Stimulated activated CD4-positive, alpha-beta T cell treated with anti-CD3 and anti-CD28 coated beads, Interleukin-15, amount 100 ng/mL, for 48 hours (primary cell): ENCODE measurements at places on chromosomes 1 and 21.

- no peak for DNase-seq
Observed at GRCh38 chr21:41634858-41635257, 126.9 kb upstream of the TMPRSS2 start.

GRCh38 chr1:61295818-61296537, 213.6 kb downstream of the NFIA start:
- DNase-seq = no peak

- DNase-seq = no peak
Observed at GRCh38 chr1:220967911-220968310, 88.7 kb downstream of the HLX start.

- no peak for DNase-seq
Observed at GRCh38 chr1:38929476-38929875, 12.2 kb downstream of the RHBDL2 start.

GRCh38 chr1:227369102-227369760, 50.9 kb upstream of the CDC42BPA start:
- DNase-seq = no peak

GRCh38 chr1:18883636-18884418, 18.5 kb downstream of the ALDH4A1 start:
- peak; percentile 65 for DNase-seq

GRCh38 chr1:22420455-22421053, 31.1 kb upstream of the ZBTB40 start:
- DNase-seq = peak; percentile 32

DNA sequence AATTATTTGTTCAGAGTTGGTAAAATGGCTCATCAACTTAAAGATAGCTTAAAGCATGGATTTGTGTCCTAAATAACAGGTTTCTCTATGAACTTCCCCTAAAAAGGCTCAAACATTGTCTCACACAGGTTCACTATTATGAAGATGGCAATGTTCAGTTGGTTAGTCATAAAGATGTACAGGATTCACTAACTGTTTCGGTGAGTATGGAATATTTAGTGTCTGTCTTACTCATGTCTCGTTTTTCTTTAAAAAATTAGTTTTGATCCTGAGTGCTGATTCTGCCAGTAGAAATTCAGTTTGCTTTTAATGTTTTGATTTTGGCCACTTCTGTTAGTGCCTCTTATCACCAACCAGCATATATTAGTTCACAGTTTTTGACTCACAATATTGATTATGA, 7.5 kb upstream of the MOV10 start:
- no peak for DNase-seq

DNA sequence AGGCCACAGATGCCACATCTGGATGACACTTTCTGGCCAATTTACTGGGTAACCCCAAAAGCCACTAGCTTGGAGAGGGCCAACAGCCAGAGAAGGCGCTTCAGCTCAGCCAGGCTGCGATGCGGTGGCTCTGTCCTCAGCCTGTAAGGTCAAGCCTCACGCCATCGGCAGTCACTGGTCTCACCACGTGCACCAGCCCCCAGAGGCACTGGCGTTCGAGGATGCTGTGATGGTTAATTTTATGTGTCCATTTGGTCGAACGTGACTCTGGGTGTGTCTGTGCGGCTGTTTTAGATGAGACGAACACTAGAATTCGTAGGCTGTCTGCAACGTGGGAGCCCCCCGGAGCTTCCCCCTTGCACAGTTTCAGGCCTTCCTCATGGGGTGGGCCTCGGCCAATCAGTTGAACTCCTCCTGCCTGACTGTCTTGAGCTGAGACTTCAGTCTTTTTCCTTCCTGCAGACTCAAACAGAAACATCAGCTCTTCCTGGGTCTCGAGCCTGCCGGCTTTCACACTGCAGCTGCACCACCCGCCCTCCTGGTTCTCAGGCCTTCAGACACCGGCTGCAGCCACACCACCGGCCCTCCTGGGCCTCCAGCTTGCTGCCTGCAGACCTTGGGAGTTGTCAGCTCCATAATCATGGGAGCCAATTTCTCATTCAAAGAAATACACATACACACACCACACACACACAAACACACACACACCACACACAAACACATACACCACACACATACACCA, 41.6 kb upstream of the SLC45A1 start:
- DNase-seq = no peak

- DNase-seq = no peak
Observed at GRCh38 chr1:43043695-43044094, 85.0 kb upstream of the SLC2A1 start.

GRCh38 chr1:40748841-40749718, 34.5 kb upstream of the KCNQ4 start:
- no peak for DNase-seq

DNA sequence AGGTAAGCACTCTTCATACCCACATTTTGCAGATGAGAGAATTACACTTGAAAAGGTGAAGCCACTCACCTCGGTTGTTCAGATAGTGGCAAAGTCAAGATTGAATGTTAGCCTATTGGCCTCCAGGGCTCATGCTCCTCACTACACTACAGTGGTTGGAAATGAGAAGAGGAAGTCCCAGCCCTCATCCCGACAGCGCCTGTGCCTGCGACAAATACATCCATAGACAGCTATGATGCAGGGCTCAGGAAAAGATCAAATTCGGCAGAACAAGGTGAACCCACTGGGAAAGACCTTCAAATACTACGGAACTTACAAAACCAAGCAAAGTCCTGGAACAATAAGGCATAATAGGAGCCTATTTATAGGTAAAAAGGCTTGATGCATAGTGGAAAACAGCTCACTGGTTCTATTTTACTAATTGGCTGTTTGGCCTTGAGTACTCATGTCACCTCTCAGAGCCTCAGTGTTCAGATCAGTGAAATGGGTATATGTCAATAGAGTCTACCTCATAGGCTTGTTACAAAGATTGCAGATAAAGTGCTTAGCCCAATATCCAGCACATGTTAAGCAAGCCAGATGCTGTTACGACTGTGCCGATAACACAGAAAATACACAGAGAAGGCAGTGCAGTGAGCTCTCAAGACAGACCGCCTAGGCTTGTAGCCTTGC, 3.5 kb downstream of the SPOCD1 start:
- DNase-seq = no peak

- no peak for DNase-seq
Observed at GRCh38 chr1:50750021-50750619, 209.9 kb downstream of the FAF1 start.

GRCh38 chr1:111958851-111959250, 30.6 kb downstream of the KCND3 start:
- DNase-seq = no peak

DNA sequence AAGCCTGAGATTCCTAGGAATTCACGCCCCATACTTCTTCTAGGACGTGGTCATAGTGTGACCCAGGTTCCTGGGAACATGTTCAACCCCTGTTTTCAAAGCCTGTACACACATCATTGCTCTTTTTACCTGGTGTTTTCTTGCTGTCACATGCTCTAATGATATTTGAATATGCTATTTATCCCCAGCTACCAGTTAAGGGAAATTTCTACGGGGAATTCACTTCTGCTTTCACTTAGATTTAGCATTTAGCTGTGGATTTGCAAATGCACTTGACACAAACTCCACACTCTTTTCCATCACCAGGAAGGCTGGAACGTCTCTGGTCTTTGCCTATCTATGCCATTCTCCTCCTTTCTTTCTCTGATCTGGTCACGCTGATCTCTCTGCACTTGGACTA, 11.3 kb upstream of the SAMSN1 start:
- DNase-seq = no peak

GRCh38 chr1:3420218-3420951, 34.1 kb upstream of the ARHGEF16 start:
- DNase-seq = no peak

DNA sequence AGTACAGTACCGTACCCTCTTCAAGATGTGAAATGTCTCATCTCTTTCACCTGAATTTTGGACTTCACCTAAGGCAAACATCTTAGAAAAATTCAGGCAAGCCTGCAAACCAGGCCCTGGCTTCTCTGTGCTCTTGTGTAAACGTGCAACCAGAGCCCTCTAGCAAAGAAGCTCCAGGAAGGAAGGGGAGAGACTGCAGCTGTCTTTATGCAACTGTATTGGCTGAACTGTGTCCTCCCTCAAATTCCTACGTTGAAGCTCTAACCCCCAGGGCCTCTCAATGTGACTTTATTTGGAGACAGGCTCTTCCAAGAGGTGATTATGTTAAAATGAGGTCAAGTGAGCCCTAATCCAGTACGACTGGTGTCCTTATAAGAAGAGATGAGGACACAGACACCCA, 60.3 kb downstream of the SLC45A1 start:
- no peak for DNase-seq
